ENCODE measurements at places on chromosomes 6 and 20.

- no peak for DNase-seq
These were observed 188.2 kb upstream of the PREP start for GRCh38 chr6:105591053-105591452.

DNA sequence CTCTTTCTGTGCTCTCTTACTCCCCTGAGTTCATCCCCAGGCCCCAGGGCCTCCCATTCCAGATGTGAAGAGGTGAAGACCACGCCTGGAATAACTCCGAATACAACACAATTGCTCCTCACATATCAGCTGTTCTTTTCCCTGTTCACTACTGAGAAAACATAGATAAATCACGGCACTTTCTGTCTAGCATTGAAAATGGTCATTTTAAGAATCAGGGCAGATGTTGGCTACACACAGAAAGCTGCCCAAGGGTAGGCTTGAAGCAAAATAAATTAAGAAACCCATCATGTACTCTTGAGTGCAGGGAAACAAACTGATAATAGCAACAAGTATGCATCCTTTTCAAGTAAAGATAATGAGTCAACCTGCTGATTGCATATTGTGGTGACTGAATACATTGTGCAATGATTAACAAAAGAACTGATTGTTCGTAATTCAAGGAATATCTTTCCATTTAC lies 382.5 kb downstream of the PRKN start:
- DNase-seq, result no peak

DNA sequence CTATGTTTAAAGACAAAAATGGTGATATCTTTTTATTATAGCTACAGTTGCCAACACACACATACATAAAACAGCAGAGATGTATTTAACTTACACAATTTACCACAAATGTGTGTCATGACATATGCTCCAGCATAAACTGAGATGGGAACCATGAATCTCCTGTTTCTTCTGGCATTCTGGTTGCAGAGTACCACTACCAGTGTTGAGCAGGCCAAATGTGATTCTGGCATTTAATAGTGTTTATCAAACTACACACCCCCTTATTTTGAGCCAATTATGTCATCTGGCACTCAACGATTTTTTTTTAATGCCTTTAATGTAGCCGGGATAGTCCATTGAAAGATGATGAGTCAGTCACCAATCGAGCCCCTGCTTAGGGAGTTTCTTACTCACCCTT lies 59.0 kb upstream of the TPD52L1 start:
- DNase-seq, result no peak

DNA sequence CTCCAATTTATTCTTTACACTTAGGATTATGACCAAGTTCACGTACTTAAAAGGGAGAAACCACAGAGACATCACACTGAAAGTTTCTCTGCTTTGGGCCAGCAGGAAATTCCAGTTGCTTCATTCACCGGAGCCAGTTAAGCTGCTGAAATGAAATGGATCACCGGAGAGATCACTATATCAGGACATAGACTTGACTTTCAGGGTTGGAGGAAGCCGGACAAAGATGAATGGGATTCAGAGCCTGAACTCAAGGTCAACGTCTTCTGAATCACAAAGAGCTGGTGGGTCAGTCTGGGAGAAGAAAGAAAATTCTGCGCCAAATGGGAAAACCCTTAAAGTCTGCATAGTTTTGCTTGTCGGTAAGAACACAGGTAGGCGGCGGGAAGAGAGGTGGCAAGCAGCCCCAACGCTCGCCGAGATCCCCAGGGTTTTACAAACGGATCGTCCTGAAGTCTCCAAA lies 81.9 kb upstream of the CCDC28A start:
- DNase-seq, result no peak

- no peak for DNase-seq
These were observed 9.2 kb upstream of the DSP start for GRCh38 chr6:7532232-7532631.

- DNase-seq, result no peak
These were observed 381 bp upstream of the PEX7 start for GRCh38 chr6:136822046-136822375.

- DNase-seq, result no peak
These were observed 1.1 kb downstream of the DLK2 start for GRCh38 chr6:43454290-43454695.

DNA sequence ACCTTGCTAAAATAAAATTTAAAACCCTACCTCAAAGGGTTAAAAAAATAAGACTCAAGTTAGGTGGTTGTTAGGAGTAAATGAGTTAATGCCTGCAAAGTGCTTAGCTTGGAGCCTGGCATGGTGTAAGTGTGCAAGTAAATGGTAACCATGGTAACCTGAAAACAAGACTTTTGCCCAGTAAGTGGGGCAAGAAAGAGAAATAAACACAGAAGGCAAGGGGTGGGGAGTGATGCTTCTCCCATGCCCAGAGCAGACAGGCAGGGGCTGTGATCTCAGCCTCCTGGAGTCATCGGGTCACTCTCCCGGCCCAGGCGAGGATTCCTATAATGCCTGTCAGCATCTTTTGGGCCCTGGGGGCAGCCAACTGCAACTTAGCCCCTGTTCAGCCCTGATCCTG lies 59.2 kb upstream of the SLC32A1 start:
- no peak for DNase-seq

GRCh38 chr20:22338140-22338708 lies 246.1 kb downstream of the FOXA2 start:
- no peak for DNase-seq

- no peak for DNase-seq
These were observed 50.5 kb downstream of the SAMD5 start for GRCh38 chr6:147559006-147559405.

DNA sequence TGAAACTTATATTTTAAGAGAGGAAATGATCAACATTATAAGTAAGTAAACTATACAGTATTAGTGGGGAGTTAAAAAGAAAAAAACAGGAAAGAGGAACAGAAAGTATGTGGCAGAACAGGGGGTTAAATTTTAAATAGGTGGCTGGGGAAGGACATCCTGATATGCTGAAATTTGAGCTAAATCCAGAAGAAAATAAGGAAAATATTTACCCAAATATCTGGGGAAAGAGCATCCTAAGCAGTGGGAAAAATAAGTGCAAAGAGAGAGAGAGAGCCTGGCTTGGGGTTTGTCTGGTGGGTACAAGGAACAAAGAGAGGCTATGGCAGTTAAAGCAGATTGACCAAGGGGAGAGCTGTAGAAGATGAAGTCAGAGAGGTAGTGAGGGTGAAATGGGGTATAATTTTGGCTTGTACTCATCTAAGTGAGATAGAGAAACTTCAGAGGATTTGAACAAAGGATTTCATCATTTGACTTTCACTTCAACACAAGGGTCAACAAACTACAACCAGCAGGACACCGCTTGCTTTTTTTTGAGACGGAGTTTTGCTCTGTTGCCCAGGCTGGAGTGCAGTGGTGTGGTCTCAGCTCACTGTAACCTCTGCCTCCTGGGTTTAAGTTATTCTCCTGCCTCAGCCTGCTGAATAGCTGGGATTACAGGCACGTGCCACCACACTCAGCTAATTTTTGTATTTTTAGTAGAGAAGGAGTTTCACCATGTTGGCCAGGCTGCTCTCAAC lies 328.4 kb upstream of the CNR1 start:
- DNase-seq, result no peak

DNA sequence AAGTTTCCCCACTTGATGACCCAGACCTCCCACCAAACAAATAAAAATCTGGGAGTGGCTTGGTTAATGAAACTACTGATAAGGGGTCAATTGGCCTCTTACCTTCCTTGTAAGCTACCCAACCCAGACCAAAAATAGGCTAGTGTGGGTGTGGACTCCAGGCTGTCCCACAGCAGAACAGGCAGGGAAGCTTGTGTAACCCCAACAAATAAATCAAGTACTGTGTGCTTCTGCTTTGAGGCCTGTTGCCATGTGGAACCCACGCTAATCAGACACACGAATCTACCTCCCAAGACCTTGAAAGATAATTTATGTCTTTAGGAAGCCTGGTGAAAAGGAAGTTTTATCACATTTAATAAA lies 33.7 kb upstream of the PAQR8 start:
- DNase-seq, result no peak

DNA sequence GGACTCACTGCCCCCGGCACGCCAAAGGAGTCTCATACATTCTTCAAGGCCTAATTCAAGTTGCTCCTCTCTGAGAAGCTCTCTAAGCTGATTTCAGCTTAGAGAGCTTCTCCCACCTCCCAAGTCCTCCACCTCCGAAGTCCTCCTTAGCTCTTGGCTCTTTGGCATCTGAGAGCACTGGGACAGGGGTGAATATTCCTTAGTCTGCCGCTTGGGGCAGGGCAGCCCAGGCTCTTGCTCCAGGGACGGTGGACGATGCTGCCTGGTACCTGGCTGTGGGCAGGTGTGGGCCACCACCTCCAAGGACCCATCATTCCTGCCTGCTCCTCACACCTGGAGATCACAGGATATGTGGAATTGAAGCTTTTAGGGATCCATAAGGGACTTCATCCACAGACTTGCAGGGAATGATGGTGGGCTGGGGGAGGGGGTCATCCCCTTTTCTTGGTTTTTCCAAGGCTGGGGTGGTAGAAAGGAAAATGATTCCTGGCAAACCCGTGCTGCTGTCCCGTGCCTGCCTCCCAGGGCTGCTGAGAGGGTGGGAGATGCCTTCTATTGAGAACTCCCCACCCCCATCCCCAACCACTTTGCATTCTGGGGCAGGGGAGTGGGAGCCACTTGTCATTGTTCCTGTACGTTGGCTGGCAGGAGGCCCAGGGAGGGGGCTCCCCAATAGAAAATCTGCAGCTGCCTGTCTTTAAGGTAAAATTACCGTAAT lies 57.4 kb downstream of the ARHGAP40 start:
- no peak for DNase-seq

DNA sequence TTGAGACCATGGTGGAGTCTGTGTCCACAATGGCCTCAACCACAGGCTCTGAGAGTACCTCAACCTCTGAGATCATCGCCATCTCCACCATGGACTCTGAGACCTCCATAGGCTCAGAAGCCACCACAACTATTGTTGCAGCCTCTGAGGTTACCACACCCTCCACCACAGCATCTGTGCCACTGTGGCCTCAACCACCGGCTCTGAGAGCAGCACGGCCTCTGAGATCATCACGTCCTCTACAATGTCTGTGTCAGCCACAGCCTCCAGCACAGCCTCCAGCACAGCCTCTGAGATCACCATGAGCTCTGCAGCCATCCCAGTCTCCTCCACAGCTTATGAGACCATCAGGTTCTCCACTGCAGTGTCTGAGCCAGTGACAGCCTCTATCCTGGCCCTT lies 19.4 kb upstream of the MUC21 start:
- DNase-seq, result no peak

DNA sequence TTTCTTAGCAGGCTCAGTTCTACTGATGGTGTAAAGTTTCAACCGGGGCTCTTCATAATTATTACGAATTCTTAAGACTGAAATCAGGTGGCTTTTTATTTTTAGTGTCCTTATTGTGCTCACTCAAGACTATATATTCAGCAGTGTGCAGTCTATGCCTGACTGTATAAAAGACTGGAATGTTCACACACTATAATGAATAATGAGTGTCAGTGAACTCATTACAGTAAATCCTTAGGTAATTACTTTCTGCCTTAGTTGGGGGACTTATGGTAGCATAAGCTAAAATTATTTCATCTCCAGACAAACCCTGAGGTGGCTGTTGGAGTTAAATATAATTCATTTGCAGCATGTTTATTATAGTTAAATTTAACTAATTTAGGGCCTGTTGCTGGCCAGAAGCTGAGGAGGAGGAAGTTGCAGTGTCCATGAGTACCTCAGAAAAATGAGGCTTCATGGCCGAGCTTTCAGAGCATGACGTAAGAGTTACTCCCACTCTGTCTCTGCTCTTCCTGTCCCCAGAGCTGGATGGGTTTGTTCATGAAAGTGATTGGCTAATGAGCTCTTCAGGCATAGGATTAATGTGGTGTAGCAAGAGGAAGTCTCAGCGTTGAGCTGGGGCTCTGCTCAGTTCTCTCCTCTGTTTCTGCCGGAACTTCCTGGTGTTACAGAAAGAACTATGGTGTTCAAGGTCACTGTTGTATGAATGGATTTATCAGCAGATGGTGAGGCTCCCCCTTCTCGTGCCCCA lies 335.7 kb downstream of the NRN1 start:
- no peak for DNase-seq

- no peak for DNase-seq
These were observed 143.5 kb upstream of the AFDN start for GRCh38 chr6:167683028-167683862.

- no peak for DNase-seq
These were observed 48.7 kb downstream of the NCOA7 start for GRCh38 chr6:125839471-125839870.

GRCh38 chr6:27829453-27830211 lies 82.6 kb downstream of the OR2B2 start:
- no peak for DNase-seq

DNA sequence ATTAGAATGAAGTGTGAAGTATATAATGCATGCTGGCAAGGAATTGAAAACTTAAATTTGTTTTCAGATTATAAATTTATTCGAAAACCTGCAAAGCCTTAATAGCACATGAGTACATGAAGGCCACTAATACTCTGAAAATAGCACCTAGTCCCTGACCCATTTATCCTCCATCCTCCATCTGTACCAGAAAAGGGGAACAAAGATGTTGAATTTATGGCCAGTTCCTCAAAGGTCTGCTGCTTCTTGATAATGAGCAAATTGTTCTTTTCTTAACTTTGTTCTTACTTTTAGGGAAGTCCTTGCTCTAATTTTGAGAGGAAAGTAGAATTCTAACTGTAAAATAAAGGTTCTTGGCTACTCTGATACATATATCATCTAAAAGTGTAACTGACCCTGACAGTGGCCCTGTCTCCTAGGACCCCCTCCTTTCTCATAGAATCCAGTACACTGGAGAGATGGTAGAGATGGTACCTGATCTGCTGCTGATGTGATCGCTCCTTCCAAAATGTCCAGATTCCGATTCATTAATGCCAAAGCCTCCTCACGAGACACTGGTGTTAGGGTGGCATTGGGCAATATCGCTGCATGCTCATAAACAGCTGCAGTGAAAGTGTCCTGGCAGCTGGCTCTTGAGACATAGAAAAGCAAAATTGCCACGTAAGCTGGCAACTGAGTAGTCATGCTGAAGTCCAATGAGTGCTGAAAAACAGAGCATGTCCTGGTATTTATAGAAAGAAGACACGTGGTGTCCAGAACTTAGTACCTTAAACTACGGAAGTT lies at the start of gene VNN1:
TSS of gene VNN1 (minus strand) at position 704 of the 783 bp plus-strand sequence. CDS start at position 684, 20 bp downstream.
- DNase-seq, result no peak

DNA sequence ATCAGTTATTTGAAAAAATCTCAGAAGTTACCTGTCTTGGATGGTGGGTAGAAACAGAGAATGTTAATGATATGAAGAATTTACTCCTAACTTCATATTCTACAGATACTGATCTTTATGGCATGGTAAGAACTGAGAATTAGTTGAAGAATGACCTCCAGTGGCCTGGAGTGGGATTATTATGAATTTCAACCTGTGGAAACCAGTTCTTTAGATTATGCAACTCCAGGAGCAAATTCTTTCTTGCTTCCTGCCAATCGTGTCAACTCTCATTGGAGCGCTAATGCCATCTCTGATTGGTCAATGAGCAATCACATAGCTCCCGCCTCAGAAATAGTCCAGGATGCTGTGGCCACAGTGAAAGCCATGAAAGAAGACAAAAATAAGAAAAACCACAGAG lies 40.6 kb downstream of the LYRM2 start:
- DNase-seq, result no peak

GRCh38 chr6:163651426-163651825 lies 236.9 kb downstream of the QKI start:
- DNase-seq, result no peak

GRCh38 chr20:24766826-24767622 lies 182.0 kb upstream of the CST7 start:
- no peak for DNase-seq

GRCh38 chr6:53466257-53466656 lies 78.6 kb downstream of the GCLC start:
- DNase-seq, result no peak

GRCh38 chr6:134172706-134173365 lies 120.4 kb upstream of the SLC2A12 start:
- DNase-seq, result no peak

GRCh38 chr6:113258771-113259170 lies 598.4 kb upstream of the MARCKS start:
- no peak for DNase-seq

Measured in esophagus squamous epithelium (tissue), 5 donors.